ENCODE measurements at places on chromosomes 4 and X. TPM values are rescaled to one million over a fixed set of nuclear protein-coding genes. Genes with fewer than 3 reads are reported as not detected.

The AMTN gene
- not detected for total RNA-seq

The SPATA4 gene
- 0.28 TPM for total RNA-seq

The PCGF3 gene
- total RNA-seq, result 33.4 TPM

The ARHGEF38 gene
- total RNA-seq, result under 0.01 TPM

The NUP62CL gene
- total RNA-seq, result not detected

The POU3F4 gene
- not detected for total RNA-seq

The RTL5 gene
- 2.0 TPM for total RNA-seq

The MAGEA11 gene
- total RNA-seq, result not detected

The ALB gene
- not detected for total RNA-seq

The P2RY10 gene
- total RNA-seq, result not detected

The PHEX gene
- under 0.01 TPM for total RNA-seq

The NPY2R gene
- not detected for total RNA-seq

The HELT gene
- total RNA-seq, result not detected

The F11 gene
- not detected for total RNA-seq

The TRMT10A gene
- 6.8 TPM for total RNA-seq

The NLRP2B gene
- not detected for total RNA-seq

The SMAD1 gene
- 10.1 TPM for total RNA-seq

The FMR1NB gene
- total RNA-seq, result not detected

The TLL1 gene
- total RNA-seq, result 0.85 TPM

The SCARB2 gene
- total RNA-seq, result 264 TPM

The PLS3 gene
- total RNA-seq, result 584 TPM

The ZNF518B gene
- total RNA-seq, result 33.8 TPM

The TLR10 gene
- not detected for total RNA-seq

The MAGEH1 gene
- 47.2 TPM for total RNA-seq

The IGBP1 gene
- 44.3 TPM for total RNA-seq

The HSPA4L gene
- 15.7 TPM for total RNA-seq

The TCP11X2 gene
- total RNA-seq, result not detected

The POF1B gene
- total RNA-seq, result under 0.01 TPM

The COX7B2 gene
- total RNA-seq, result not detected

The TMLHE gene
- total RNA-seq, result 15.3 TPM

The TKTL2 gene
- not detected for total RNA-seq

The WNK3 gene
- 1.1 TPM for total RNA-seq

The CXorf49 gene
- total RNA-seq, result not detected

The ASB12 gene
- not detected for total RNA-seq

The NDNF gene
- 0.56 TPM for total RNA-seq

The SATL1 gene
- total RNA-seq, result not detected

The REPS2 gene
- 0.85 TPM for total RNA-seq

The HSFX3 gene
- not detected for total RNA-seq

The ABCG2 gene
- total RNA-seq, result 14.6 TPM

The NOX1 gene
- total RNA-seq, result not detected

The RBM46 gene
- total RNA-seq, result not detected

The PAGE5 gene
- not detected for total RNA-seq

The NRK gene
- total RNA-seq, result under 0.01 TPM

The TRPC5OS gene
- not detected for total RNA-seq
